ENCODE measurements at places on chromosomes 5 and 9.

- no peak for DNase-seq
Observed at GRCh38 chr9:86684148-86684547, 263.2 kb downstream of the GAS1 start.

- no peak for DNase-seq
Observed at GRCh38 chr5:173188280-173188679, 43.9 kb downstream of the BNIP1 start.

DNA sequence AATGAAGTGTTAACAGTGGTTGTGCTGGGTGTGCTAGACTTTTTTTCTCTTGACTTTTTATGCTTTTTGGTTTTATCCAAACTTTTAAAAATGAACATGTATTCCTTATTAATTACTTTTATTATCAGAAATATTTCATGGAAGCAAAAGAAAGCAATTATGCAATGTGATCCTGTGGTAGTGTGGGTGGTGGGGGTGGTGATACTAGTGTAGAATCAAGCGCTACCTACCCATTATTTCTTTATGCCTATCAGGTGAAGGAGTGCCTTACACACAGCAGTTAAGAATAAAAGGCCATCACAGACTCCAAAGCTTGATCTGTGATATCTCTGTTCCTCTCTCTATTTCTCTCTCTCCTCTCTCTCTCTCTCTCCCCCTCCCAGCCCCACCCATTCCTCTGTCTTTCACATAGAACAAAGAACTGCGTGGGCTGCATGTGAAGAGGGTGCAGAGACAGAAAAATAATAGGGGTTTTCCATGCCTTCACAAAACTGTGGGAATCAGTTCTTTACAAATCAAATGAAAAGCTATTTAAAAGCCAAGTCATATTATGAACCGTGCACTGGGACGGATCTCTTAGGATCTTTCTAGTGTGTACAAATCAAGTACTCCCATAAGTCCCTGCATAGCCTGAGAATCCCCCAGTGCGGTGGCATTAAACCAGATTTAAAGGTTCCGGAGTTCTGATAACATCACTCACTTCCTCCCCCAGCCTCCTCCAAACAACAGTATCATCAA lies 351.2 kb downstream of the RAB3C start:
- no peak for DNase-seq

DNA sequence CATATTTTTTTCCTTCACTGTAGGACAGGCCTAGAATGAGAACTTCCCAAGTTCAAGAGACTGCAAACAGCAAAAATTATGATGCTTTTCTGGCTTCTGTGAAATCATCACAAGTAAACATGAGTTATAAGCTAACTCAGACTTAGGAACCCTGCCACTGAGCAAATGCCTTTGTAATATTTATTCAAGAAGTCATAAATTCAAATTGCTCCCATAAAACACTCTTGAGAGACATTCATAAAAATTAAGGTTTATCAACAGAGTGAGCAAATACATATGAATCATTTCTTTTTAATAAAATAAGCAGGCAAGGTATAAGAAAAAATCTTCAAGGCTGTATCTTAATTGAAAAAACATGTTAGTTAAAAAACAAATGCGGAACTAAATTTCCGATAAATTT lies 124.2 kb downstream of the GNA14 start:
- no peak for DNase-seq
